ENCODE measurements at places on chromosomes 5 and 9.

- DNase-seq, result no peak
These were observed 15.8 kb upstream of the TMED9 start for GRCh38 chr5:177576169-177576568.

DNA sequence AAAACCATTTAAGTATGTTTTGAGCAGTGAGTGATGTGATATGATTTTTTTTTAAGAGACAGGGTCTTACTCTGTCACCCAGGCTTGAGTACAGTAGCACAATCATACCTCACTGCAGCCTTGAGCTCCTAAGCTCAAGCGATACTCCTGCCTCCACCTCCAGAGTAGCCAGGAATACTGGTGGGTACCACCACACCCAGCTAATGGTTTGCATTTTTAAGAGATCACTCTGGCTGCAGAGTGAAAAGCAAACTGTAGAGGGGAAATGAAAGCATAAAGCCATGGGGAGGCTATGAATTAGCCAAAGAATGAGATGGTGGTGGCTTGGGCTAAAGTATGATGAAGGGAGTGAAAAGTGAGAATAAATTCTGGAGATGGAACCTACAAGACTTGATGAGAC is 199.1 kb downstream of the HINT1 start:
- DNase-seq, result no peak

DNA sequence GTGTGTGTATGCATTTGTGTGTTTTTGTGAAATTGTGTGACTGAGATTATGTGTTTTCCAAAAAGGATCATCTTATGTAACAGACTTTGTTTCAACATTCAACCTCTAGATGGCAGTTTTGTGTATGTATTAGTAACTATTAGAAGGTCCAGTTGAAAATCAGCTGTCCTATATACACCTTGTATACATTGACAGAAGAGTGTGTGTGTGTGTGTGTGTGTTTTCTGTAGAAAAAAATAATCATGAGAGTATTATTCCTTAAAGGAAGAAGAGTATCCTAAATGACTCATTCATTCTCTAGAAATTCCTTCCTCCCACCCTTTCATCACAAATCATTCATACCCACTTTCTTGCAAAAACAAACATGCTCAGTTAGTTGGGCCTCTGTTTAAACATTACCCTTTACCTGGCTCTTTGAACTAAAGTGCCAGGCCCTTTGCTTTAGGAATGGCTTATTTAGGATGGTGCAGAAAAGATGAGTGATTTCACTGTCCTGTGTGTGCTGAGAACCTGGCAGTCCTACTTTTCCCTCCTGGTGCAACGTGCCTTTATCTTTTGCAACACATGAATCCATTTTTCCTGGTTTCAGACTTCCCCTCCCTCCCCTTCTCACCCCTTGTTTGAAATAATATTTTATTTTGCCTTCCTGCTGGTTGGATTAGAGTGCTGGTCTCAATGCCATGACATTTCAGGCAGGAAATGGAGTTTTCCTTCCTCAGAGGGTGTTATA is 152.2 kb downstream of the ARHGAP26 start:
- DNase-seq, result peak; percentile 42

DNA sequence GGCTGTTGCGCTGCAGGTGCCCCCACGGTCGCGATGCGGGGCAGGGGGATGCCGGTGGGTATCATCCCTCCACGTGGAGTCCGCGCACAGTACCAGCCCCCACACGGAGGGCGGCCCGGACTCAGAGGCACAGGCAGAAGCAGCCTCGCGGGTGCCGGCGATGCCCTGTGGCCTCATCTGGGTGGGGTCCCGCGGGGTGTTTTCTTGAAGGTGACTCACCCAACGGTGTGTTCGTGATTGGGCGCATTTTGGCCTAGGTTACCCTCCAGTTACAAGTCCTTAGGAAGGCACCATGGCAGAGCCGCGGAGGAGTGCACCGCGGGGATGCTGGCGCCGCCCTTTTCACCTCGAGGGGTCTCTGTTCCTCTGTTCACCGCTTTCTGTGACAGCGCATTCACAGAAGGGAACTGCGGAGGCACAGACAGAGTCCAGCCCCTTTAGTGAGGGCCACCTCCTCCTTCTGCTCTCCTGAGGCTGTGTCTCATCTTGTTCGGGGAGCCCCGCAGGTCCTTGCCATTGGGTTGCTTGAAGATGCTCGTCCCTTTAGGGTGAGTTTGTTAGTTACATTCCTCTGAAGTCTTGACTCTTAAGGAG is 21.6 kb upstream of the EXOC3 start:
- no peak for DNase-seq

- no peak for DNase-seq
These were observed 54.4 kb downstream of the NEURL1B start for GRCh38 chr5:172695232-172696054.

All from RCC 7860 (cell line).